ENCODE measurements at places on chromosomes 2 and 18.

GRCh38 chr2:23386339-23387220 lies 1.6 kb downstream of the KLHL29 start:
- DNase-seq: peak; percentile 50

GRCh38 chr18:56306797-56307196 lies 331.6 kb downstream of the TXNL1 start:
- no peak for DNase-seq

GRCh38 chr2:126990605-126991532 lies 92.2 kb downstream of the TEX51 start:
- DNase-seq: no peak

DNA sequence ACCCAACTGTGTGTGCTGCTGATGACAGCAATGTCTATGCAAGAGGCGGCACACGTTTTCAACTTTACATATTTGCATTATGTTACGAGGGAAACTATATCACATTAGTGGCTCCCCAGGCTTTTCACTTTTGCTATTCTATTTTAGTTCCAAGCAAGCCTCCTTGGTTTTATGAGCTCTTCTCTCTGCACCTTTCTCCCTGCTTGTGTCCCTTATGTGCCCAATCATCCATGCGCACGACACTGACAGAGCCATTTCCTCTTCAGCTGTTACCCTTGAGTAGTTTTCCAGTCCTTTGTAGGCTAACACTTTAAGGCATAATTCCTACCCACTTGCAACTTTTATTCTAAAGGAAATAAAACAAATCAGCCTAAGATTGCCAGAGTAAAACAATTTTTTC lies 154.3 kb downstream of the TCF4 start:
- peak; percentile 65 for DNase-seq

GRCh38 chr2:98234776-98235175 lies 111.5 kb upstream of the CNGA3 start:
- DNase-seq: peak; percentile 34

DNA sequence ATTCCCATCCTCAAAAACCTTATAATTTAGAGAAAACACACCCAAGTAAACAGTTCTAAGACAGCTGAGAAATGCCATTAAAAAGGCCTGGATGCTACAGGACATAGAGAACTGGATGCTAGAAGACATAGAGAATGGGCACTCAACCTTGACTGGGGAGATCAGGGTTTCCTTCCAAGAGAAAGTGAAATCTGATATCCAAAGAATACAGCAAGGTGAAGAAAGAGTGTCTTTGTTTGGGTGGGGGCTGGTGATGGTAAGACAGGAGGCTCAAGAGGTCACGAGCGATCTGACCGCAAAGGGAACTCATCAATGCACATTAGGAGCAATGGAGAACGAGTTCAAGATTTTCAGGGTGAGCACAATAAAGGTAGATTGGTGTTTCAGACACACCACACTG lies 31.6 kb downstream of the EPB41L3 start:
- DNase-seq: no peak

DNA sequence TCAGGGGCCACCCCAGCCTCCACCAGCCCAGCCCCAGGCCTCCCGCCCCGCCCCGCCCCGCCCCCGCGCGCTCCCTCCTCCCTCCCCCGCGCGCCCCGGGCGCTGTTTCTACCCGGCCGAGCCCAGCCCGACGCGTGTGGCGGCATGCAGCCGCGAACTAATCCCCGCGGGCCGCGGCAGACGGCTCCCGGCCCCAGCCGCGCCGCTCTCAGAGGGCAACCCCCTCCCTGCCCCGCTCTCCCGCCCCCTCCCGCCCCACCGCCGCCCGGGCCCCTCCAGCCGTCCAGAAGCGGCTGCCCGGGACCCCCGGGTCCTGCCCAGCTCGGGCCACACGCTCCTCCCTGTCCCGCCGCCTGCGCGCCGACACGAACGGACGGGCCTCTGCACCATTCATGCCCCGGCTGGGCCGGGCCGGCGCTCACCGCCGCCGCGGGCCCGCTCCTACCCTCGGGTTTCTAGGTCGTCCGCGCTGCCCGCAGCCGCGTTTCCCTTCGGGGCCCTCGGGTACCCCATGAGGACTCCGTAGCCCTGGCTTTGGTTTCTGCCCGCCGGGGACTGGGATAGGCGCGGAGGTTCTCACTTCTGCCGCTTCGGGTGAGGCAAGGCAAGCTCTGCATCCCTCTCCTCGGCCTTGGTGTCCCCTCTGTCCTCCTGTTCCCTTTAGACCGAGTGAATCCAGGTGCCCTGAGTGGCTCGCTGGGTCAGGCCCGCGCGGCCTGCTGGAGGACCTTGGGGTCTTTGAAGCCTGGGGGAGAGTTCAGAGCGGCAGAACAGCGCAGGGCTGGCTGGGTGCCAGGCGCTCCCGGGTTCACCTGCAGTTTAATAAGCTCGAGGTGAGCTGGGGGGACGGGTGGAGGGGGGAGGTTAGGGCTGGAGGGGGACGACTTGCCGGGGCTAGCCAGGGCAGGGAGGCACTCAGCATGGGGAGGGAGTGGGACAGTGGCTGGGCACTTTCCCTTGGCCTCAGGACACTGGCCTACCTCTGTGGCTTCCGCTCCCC lies 3.1 kb downstream of the WNT10A start:
- DNase-seq: peak; percentile 57

All from NCI-H526 (cell line).